GM19239 (cell line): ENCODE measurements at places on chromosomes 3 and 15.

- no peak for DNase-seq
These were observed 228.9 kb upstream of the FEZF2 start for GRCh38 chr3:62602129-62602770.

- no peak for DNase-seq
These were observed 90.8 kb upstream of the FGF12 start for GRCh38 chr3:192818126-192818525.

- DNase-seq = no peak
These were observed 35.5 kb downstream of the DZIP1L start for GRCh38 chr3:138079901-138080300.

- no peak for DNase-seq
These were observed 335.6 kb downstream of the NLGN1 start for GRCh38 chr3:173733029-173733652.
